ENCODE measurements at places on chromosomes 2 and 18.

- DNase-seq = peak; percentile 28
Measured at GRCh38 chr18:51028201-51028805, 1.7 kb upstream of the SMAD4 start.

GRCh38 chr2:208872591-208872990 is 466.0 kb downstream of the PTH2R start:
- DNase-seq = peak; percentile 59

- no peak for DNase-seq
Measured at GRCh38 chr2:233115121-233115520, 55.0 kb downstream of the INPP5D start.

GRCh38 chr2:152534460-152535135 is 182.7 kb downstream of the PRPF40A start:
- no peak for DNase-seq

DNA sequence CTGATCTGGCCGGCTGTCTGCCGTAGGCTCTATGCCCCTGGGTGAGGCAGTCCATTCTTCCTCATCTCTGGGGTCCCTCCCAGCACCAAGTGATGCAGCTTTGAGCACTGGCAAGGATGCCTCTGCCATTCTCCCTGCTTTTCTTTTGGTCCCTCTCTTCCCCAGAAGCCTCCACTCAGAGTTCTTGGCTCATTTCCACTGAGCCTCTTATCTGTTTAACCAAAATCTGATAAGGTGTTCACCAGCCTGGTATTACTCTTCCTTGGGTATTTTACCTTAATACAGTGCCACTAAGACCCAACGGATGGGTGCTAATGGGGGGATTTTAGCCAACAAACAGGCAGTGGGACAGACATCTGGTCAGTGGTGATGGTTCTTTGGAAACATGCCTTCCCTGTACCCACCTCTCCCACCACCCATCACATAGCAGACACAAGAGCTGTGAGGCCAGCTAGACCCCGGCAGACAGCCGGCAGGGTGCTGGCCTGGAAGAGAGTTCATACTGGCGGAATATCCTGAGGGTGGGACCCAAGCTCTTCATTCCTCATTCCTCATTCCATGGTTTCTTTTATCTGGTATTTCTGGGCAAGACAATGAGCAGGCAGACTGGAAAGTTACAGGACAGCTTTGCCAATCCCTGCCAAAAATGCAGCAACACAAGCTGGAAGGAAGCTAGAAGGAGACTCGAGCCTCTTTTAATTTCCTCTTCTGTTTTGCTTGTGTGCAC is 34.6 kb downstream of the ZBTB7C start:
- no peak for DNase-seq

- DNase-seq = no peak
Measured at GRCh38 chr2:84894131-84894586, 11.3 kb upstream of the TMSB10 start.

DNA sequence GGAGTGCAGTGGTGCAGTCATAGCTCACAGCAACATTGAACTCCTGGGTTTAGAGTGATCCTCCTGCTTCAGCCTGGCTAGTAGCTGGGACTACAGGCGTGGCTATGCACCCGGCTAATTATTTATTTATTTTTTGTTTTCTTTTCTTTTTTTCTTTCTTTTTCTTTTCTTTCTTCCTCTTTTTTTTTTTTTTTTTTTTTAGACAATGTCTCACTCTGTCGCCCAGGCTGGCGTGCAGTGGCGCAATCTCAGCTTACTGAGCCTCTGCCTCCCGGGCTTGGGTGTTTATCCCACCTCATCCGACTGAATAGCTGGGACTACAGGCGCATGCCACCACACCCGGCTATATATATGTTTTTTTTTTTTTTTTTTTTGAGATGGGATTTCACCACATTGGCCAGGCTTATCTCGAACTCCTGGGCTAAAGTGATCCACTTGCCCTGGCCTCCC is 1.4 kb upstream of the ANXA4 start:
- DNase-seq = no peak

DNA sequence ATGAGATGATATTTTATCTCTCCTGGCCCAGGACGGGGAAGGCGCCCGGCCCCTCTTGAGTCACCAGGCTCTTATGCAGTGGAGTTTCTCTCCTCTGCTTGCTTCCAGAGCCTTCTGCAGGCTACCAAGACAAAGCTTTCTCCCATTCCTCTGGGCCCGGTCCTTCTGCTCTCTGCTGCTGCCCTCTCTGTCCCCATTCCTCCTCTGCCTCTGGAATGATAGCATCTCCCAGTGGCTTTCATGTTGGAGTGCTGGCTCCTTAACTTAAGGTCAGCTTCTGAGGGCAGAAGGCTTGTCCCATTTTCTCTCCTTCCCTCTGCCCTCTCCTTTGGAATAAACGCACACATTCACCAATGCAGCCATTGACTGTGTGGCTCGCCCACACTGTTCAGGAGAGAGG is 86.2 kb downstream of the SDC1 start:
- no peak for DNase-seq

DNA sequence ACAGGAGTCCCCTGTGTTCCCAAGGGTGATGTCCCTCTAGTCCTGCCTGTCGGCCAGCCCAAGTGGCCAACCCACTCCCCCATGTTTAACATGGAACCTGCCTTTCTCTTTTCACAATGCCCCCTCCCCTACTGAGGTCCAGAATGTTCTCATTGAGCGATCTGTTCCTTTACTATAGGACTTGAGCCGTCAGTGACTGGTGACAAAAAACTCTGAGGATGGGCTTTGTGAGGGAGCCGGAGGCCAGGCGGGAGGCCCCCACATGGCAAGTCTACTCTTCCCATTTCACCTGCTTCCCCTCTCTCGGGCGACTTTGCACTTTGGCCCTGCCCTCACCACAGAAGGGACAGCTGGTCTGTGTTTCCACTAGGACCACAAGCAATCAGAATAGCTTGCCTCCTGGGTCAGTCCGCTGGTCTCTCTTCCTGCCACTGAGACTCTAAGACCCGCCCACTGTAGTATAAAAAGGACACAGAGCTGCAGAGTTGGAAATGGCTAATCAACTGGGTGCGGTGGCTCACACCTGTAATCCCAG is 146.5 kb upstream of the RAB12 start:
- DNase-seq = no peak

DNA sequence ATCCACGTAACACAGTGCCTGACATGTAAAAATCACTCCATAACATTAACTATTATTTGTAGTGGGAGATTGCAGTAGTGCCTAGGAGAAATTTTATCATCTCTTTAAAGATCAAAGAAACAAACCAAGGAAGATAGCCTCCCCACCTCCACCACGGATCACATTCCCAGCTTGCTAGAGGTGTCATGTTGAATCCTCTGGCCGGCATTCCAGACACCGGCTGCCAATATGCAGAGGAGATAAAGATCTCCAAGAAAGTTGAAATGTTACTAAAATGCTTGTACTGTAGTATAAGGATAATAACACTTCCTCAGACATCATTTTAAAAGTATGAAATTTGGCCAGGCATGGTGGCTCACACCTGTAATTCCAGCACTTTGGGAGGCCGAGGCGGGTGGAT is 6.1 kb upstream of the ATG16L1 start:
- no peak for DNase-seq

DNA sequence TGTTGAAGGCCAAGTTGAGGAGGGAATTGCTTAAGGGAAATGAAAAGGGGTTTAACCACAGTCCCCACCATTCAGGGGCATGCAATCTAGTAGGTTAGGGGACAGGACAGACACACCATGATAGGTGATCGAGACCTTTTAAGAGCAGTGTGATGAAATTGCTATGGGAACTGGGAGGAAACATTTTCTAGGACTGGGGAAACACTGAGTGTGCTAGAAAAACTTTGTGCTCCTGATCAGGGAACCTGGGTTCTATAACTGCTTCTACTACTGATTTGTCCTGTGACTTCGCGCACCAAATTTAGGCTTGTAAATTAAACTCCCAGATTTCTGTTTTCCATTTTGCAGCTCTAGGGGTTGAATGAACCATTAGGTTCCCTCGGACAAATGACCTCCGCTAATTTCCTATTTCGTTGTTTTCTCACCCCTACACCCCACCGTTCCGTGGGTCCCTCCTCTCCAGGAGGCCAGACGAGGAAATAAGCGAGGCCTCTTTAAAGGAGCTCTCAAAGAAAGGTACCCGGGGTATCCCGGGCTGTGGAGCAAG is 371 bp upstream of the LCLAT1 start:
- no peak for DNase-seq

DNA sequence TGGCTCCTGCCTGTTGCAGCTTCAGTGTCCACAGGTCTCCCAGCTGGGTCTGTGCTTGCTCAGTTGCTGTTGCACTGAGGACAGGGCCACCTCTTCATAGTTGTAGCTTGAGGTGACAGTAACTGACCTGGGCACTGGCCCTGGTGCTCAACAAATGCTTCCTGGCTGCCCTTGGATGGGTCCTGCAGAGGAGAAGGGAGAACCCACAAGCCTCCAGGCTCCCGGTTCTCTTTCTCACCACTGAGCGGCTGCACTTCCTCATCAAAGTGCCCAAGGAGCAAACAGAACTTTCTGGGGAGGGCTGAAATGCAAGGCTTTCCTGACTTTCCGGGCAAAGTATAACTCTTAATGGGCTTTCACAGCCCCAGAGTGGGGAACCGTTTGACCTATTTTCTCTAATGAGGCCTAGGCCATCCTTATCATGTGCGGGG is 38.7 kb downstream of the LCT start:
- DNase-seq = no peak

DNA sequence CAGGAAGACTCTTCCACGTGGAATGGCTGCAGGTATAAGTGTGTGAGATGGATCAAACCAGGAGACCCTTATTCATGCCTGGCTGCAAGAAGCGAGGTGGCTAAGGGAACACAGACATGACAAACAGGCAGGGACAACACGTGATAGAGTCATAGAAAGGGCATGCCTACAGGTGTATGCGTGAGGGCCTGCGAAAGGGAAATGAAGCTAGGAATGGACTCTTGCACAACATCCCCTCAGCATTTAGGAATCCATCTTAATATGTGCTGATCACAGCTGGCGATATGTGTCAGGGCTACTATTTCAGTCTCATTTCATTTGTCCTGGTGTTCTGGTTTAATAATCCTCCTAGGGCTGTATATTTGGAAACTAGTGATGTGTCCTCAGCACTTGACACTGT is 291.2 kb downstream of the MYT1L start:
- DNase-seq = no peak

DNA sequence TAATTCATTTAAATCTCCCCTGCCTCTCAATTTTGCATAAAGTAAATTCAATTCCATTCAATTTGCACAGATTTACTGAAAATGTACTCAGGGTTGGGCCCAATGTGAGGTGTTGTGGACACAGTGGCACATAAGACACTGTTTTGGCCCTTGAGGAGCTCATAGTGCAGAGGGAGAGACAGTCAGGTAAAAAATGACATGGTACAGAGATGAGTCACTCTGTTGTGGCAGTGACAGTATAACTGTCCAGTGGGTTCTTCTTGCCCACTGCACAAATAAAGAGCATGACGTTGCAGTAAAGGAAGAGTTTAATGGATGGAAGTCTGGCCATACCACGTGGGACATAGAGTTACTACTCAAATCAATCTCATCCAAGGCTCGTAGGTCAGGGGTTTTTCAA is 400.3 kb upstream of the TRIB2 start:
- no peak for DNase-seq

DNA sequence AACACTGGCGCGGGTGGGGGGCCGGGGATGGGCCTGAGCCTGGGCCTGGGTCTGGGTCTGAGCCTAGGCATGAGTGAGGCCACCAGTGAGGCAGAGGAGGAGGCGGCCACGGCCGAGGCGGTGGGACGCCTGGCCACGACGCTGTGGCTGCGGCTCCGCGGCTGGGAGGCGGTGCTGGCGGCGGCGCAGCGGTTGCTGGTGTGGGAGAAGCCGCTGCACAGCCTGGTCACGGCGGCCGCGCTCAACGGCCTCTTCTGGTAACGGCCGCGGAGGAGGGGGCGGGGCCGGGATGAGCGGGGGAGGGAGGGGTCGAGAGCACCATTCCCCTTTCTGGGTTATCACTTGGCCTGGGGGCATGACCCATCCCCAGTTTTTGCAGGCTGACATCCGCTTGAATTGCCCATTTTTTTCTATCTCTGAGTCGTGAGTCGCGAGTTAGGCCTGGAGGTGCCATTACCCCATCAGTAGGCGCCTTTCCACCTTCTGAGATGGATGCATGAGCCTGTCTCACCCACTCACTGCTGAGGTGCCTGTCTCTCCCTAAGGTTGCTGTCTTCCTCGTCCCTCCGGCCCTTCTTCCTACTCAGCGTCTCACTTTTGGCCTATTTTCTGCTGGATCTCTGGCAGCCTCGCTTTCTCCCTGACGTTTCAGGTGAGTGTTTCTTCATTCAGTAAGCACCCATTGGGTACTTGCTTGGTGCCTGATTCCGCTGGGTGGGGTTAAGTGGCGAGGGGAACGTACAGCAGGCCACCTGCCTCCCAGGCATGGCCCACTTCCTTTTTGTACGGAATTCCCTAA is 501 bp downstream of the RETREG2 start:
- DNase-seq = peak; percentile 8

DNA sequence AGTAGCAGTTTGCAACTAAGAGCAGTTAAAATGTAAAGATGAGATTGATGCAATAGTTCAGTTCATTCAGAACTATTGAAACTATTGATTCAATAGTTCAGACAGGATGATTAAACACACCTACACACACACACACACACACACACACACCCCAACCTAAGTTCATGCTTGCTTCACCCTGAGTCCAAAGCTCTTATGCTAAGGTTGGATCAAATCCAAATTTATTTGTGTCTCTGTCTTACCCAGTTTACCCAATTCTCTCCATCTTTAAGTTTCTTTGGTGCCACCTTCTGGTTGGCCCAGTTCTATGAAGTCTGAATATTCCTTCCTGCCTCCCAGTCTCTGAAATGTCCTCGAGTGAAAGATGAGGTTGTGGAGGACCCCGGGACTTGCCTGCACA is 5.1 kb downstream of the SERPINB8 start:
- DNase-seq = peak; percentile 61

DNA sequence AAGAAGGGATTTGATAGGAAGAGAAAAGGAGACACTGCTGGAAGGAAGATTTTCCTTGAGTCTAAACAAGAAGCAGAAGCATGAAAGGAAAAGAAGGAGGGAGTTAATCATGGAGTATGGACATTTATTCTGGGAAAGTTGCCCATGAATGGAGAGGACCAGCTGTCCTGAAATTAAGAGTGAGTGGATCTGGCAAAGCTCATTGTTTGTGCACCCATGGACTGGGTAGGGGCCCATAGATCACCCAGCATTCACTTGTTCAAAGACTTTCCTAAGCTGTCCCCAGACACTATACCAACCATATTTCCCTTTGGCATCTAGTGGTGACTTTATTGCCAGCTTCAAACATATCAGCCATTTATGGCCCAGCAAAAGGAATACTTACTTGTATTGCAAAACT is 422.7 kb downstream of the FBXO15 start:
- no peak for DNase-seq

- DNase-seq = no peak
Measured at GRCh38 chr2:149329068-149329467, 1.3 kb upstream of the LYPD6 start.

- no peak for DNase-seq
Measured at GRCh38 chr2:119434664-119435063, 3.0 kb downstream of the TMEM37 start.

Data from HT1080 (cell line).